Erythroblast (primary cell): ENCODE measurements at places on chromosomes 13 and 19.

DNA sequence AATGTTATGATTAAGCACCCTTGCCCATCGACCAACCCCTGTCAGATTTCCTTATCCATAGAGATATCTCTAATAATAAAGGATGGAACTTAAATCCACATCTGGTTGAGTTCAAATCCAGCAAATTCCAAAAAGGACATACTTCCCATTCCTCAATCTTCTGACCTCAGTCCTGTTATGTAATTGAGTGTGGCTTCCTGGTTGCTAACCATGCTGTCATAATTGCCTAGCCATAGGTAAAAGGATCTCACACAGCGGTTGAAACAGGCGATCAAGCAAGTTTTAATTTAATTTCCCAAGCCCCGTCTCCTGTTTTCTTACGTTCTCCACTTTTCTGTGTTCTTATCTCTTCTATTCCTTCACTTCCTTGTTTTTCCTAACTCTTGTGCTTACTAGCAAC is 550.3 kb downstream of the GPC6 start:
- no peak for DNase-seq

DNA sequence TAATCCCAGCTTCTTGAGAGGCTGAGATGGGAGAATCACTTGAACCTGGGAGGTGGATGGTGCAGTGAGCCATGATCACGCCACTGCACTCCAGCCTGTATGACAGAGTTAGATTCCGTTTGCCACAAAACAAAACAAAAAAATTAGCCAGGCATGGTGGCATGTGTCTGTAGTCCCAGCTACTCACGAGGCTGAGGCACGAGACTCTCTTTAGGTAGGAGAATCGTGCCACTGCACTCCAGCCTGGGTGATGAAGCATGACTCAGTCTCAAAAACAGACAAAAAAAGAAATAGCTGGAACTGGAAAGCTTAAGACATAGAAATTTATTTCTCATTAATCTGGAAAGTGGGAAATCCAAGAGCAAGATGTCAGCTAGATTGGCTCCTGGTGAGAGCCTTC is 20.2 kb upstream of the ZNF808 start:
- DNase-seq = no peak

DNA sequence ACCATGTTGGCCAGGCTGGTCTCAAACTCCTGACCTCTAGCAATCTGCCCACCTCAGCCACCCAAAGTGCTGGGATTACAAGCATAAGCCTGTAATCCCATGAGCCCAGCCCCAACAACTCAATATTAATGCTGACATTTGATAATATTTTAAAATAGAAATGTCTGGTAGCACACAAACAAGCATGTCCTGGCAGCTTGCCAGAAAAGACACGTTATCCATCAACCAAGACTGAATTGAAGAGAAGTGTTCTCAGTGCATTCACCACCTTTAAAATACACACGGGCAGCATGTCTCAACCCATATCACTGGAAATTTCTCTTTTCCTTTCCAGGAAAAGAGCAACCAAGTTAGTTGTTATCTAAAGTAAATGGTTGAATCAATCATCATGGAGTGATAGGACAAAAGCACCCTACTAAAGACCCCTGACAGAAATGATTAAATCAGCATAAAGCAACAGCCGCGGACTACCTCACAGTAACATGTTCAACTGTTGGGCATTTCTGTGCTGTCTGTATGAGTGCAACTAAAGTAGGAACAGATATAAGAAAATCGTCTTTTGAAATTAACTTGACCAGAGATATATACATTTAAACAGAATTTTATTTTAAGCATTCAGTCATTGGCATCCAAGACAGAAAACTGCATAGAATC is 25.0 kb downstream of the LHFPL6 start:
- DNase-seq = peak; percentile 4

- no peak for DNase-seq
Observed at GRCh38 chr13:109933476-109933875, 147.1 kb upstream of the IRS2 start.

GRCh38 chr19:10617409-10618121 is 7.8 kb upstream of the SLC44A2 start:
- no peak for DNase-seq

- DNase-seq = peak; percentile 69
Observed at GRCh38 chr19:13082192-13083007, 20.3 kb downstream of the LYL1 start.

GRCh38 chr19:35774274-35775045 is 904 bp upstream of the ARHGAP33 start:
- DNase-seq = no peak

GRCh38 chr19:18663940-18664530 is 19.4 kb upstream of the CRTC1 start:
- no peak for DNase-seq

DNA sequence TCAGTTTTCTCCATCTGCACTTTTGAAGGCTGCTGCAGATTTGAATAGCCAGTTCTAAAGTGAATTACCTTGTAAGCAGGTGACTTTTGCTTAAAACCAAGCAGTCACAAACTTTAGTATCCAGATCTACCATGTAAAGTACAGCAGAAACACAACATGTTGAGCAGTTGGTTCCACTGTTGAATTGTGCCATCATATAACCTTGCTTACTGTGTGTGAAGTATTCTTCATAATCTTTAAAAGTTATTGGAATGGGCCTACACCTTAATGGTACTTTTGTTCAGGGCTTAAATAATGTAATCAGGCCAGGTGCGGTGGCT is 23.2 kb upstream of the MTUS2 start:
- no peak for DNase-seq

DNA sequence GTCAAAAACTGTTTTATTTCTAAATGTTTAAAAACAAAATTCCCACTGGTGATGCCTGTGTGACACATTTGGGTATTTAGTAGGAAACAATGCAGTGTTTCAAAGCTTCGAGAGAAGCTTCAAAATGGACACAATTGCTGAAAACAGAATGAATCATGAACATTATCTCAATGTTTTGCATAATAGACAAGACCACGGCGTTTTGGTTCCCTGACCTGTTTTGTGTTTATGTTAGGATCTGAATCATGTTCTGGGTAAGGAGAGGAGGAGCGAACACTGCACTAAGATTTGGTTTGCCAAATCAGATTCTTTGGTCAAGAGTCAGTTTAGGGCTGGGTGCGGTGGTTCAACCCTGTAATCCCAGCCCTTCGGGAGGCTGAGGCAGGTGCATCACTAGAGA is 42.2 kb downstream of the IFT88 start:
- DNase-seq = no peak

DNA sequence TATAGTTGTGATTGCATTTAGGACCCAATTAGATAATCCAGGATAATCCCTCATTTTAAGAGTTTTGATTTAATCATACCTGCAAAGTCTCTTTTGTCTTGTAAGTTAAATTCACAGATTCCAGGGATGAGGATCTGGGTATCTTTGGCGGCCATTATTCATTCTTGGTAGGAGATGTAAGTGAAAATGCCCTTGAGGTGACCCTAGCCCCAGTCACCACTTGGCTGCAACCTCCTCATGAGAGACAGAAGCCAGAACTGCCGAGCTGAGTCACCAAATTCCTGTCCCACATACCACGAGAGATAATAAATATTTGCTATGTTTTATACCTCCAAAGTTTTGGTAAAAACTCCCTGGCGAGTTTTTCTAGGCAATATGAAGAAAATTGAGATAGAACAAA is 389.4 kb downstream of the RFC3 start:
- no peak for DNase-seq

DNA sequence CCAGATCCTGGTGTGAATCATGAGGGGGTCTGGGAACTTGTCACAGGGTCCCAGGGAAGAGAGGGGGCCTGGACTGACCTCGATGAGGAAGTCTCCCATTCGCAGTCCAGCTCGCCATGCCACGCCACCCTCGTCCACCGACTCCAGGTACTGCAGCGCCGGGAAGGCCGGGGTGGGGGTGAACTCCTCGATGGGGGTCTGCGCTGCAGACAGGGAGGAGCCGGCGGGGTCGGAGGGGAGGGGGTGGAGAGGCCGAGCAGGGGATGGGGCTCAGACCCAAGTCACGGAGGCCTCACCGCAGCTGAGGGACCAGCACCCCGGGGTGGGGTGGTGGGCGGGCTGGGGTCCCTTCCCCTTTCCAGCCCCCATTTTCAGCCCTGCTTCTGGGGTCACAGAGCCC is 30.8 kb downstream of the SHANK1 start:
- DNase-seq = no peak

DNA sequence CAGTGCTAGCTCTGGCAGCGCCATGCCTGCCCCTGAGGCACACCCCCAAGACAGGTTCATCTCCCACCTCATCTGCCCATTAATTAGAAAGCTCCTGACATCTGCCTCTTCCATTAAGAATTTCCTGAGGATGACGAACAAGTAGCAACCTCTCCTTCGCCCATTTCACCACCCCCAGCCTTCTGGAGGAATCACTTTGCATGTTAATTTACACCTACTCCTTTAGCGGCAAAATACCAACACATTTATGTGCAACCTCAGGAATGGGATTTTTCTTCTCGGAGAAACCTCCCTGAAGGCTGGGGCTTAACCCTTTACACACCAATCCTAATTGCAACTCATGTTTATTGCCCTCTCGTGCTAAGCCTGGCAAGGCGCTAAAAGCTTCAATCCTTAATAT is 13.8 kb downstream of the SLC7A1 start:
- DNase-seq = no peak

- DNase-seq = no peak
Observed at GRCh38 chr19:5487222-5487621, 32.0 kb downstream of the ZNRF4 start.

- no peak for DNase-seq
Observed at GRCh38 chr19:8526345-8527091, 12.6 kb upstream of the ZNF414 start.

DNA sequence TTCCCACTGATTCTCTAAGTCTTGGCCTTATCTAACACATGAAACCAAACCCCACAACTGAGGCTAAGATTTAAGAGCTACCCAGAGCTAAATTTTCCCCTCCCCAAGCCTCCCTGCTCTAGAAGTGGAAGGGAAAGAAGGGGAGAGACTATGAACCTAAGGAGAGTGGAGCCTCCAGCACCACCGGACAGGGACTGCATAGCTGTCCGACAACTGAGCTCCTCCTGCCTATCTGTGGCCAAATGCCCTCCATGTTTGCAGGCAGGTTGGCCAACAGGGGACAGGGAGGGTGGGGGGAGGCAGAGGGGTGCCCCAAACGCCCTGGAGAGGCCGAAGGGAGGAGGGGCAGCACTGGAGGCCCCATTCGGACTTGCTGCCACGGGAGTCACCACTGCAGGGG is 6.0 kb upstream of the NAPA start:
- DNase-seq = no peak

GRCh38 chr19:39823686-39824085 is 10.3 kb downstream of the DYRK1B start:
- DNase-seq = no peak

DNA sequence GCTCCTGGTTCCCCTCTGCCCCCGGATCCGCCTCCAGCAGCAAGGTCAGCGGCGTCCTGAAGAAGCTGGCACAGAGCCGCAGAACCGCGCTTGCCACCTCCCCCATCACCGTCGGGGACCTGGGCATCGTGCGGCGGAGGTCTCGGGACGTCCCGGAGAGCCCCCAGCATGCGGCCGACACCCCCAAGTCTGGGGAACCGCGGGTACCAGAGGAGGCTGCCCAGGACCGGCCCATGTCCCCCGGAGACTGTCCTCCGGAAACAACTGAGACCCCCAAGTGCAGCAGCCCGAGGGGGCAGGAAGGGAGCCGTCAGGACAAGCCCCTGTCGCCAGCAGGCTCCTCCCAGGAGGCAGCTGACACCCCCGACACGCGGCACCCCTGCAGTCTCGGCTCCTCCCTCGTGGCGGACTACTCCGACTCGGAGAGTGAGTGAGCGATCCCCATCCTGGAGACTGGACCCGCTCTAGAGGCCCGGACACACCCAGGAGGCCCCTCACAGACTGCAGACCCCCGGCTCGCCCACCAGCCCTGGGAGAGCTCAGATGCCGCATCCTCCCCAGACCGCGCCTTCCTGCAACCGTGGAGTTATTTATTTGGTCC is 1.6 kb upstream of the MRI1 start:
- DNase-seq = no peak

DNA sequence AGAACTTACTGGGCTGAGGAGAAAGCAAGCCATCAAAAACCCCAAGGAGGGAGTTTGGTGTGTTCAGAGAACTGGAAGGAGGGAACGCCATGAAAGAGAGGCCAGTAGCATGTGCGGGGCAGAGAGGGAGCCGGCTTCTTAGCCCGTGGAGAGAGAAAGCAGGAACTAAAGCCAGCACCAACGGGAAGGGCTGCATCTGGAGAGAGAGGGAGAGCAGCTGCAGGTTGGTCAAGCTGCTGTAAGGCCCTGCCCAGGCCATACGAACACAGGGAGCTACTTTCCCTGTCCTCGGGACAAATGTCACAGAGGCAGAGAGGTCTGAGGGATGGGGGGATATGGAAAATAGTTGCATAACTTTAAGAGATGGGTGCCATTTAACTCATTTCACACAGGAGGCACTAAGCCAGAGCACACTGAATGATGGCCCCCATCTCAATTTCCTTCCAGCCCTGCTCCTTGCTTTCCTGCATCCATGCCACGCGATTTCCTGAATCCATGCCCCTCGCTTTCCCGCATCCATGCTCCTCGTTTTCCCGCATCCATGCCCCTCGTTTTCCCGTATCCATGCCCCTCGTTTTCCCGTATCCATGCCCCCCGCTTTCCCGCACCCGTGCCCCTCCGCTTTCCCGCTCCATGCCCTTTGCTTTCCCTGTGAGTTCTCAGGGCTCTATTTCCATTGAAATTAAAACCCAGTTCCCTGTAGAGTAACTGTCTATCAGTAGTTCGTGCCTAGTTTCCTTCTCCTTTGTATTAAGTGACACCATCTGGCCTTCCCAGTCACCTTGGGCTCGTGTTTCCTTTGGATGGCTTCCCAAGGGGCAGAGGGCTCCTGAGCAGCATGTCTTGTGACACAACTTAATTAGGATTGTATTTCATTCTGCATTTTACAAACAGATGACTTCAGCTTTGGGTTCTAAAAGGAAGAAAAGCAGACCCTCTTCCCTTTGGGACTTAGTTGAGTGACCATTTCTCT is 31.5 kb upstream of the TPT1 start:
- no peak for DNase-seq

DNA sequence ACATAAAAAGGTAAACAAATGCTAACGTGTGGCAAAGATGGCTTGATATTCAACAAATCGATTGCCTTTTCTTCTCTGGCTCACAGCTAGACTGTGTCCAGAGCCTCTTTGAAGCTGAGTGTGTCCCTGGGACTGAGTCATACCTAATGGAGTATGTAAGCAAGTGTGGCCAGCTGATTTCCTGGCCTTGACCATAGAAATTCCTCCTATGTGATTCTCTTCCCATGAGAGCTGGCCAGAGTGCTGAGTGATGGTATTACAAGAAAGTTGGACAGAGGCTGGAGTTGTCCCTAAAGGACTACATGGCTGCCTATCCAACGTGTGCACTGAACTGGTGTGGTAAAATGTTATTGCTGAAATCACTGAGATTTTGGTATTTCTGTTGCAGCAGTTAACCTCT is 320.1 kb upstream of the SLC10A2 start:
- no peak for DNase-seq

DNA sequence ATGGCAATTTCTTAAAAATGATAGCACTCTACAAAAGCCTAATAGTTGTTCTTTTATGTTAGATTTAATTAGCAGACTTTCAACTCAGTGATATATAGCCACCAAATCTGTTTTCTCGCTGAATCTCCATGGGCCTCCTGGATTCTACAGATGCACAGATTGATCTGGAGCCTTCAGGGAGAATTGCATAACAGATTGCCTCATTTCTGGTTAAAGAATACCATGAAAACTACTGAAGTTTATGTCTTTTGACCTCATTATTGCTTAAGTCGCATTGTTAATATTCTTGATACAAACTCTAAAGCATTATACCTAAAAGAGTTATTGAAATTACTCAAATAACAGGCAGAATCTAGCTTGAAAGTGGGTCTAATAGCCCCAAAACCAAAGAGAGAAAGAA is 53.7 kb upstream of the PRR20A start:
- DNase-seq = no peak

GRCh38 chr13:38228322-38228721 is 121.3 kb upstream of the UFM1 start:
- DNase-seq = no peak
